CD4-positive, alpha-beta T cell (primary cell): ENCODE measurements at places on chromosomes 2 and 18. TPM values are rescaled to one million over a fixed set of nuclear protein-coding genes. Genes with fewer than 3 reads are reported as not detected.

The CRYGD gene
- total RNA-seq, result not detected

The INPP4A gene
- total RNA-seq, result 89.2 TPM

The DES gene
- not detected for total RNA-seq

The QPCT gene
- 0.53 TPM for total RNA-seq

The COLEC11 gene
- 0.47 TPM for total RNA-seq

The FAP gene
- total RNA-seq, result not detected

The IL1RL2 gene
- total RNA-seq, result not detected

The TIA1 gene
- total RNA-seq, result 34.4 TPM

The SEH1L gene
- total RNA-seq, result 23.9 TPM
